ENCODE measurements at places on chromosomes 5 and 9.

- DNase-seq, result no peak
Measured at GRCh38 chr5:140205216-140205615, 30.2 kb downstream of the CYSTM1 start.

DNA sequence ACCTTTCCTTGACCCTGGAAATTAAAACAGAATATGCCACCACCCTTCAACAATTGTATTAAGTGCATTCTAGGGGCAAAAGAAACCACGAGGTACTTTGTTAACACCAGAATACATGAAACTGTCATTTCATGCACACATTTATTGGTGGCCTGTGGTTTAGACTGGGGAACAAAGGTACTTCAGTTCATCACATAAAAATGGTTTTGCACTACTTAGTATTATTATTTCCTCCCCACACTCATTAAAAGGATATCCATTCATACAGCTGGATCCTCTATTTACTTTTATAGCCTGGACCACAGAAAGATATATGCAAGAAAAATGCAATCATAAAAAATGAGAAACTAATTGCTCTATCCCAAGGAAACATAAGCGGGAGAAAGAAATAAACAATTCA lies 230.9 kb downstream of the EFNA5 start:
- no peak for DNase-seq

GRCh38 chr5:113574417-113574816 lies 60.9 kb downstream of the YTHDC2 start:
- DNase-seq, result no peak

DNA sequence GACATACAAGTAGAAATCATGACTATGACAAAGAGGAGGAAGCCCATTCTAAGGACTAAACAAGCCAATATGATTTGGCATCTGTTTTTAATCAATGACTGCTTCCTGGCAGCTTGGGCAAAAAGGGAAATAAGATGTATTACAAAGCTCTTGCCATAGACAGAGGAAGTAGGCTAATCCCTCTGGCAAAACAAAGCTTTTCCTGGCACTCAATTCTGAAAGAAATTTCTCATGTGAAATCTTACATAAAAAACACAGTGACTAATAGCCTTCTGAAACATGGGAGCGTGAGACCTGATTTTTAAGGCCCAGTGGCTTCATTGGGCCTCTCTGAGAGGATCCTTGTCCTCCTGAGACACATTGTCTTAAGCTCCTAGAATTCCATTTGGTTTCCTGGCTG lies 93.6 kb downstream of the COL23A1 start:
- no peak for DNase-seq

GRCh38 chr5:27316271-27316650 lies 277.9 kb upstream of the CDH9 start:
- DNase-seq, result no peak

GRCh38 chr5:174348311-174348981 lies 302.9 kb downstream of the NSG2 start:
- no peak for DNase-seq

- no peak for DNase-seq
Measured at GRCh38 chr5:104914536-104915070, 1352.0 kb upstream of the NUDT12 start.

GRCh38 chr9:96009690-96010472 lies 134.4 kb downstream of the ERCC6L2 start:
- peak; percentile 12 for DNase-seq

- DNase-seq, result no peak
Measured at GRCh38 chr5:32505756-32506155, 61.2 kb upstream of the ZFR start.

- no peak for DNase-seq
Measured at GRCh38 chr5:172571413-172571812, 69.7 kb upstream of the NEURL1B start.

DNA sequence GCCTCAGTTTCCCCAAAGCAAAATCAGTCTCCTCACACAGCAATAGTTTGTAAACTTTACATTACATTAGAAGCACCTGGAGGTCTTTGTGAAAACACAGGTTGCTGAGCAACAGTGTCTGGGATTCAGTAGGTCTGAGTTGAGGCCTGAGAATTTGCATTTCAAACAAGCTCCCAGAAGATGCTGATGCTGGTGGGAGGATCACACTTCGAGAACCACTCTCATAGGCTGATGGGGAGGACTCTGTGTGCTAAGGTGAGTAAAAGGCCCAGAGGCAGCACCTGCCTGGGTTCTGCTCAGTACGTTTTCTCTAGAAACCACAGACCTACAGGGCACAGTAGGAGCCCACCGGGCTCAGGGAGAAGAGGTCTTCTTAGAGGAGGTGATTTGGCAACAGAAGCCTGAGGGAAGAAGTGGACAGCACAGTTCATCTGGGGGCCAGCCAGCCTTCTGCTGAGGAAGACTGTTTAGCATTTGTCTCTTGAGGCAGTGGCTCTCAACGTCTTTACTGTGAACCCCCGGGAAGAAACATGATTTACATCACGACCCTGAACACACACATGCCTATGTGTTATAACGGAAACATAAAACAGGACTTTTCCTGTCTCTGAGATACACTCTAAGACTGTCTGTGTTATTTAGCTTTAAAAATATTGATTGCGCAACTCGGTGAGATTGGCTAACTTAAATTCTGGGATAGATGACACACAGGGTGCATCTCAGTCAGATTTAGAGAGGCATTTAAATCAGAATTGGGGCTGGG lies 24.8 kb upstream of the DENND1A start:
- no peak for DNase-seq

GRCh38 chr5:7078101-7078500 lies 317.8 kb upstream of the ADCY2 start:
- no peak for DNase-seq

DNA sequence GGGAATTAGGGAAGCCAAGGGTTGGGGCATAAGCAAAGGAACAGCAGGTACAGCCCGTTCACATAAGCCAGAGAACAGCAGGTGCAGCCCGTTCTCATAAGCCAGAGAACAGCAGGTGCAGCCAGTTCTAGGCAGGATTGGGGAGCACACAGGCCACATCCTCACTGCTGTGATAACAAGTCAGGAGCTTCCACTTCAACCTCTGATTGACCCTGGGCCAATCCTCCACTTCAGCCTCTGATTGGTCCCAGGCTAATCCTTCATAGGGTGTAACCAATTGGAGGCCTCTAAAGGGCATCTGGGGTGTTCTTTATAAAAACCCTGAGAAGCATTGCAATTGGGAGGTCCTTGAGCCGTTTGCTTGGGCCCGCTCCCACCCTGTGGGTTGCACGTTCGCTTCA lies 27.5 kb downstream of the CEL start:
- DNase-seq, result no peak

DNA sequence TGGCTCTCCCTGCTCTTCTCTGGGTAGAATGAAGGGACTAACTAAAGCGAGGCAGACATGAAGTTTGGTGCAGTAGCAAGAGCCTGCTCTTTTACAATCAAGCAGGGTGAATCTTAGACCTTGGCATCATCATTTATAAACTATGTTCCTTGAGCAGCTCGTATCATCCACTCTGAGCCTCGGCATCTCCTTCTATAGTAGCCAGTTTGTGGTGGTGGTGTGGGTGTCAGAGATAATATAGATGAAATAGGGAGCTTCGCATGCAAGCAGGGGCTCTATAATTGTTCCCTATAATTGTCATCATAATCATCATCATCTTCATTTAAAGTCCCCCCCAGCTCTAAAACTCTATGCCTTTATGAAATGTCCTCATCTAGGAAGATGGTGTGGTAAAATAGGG lies 72.5 kb upstream of the SAP30L start:
- DNase-seq, result no peak

DNA sequence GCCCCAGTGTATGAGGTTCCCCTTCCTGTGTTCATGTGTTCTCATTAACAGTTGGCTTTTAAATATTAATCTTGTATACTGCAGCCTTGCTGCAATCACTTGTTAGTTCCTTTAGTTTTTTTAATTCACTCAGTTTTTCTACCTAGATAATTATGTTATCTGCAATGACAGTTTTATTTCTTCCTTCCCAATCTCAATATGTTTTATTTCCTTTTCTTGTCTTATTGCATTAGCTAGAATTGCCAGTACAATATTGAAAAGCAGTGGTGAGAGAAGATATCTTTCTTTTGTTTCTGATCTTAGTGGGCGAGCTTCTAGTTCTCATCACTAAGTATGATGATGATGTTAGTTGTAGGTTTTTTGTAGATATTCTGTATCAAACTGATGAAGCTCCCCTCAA lies 232.2 kb downstream of the PBX3 start:
- no peak for DNase-seq

DNA sequence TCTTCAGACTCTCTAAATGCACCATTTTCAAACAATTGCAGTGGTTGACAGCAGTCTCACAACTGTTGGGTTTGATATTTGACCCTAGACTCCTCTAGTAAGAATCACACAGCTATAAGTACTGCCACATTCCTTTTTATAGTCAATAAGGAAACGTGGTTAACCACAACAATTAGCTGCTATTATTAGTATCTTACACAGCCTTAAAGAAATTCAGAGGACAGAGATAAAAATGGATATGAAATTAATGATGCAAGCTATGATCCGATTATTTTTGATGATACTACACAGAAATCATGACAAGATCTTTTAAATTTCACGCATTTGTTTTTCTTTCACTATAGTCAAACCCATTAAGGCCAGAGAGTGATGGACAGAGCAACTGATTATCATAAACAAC lies 288.6 kb upstream of the C9orf72 start:
- DNase-seq, result no peak

Data from T follicular helper cell (primary cell).